Stimulated activated CD4-positive, alpha-beta T cell treated with anti-CD3 and anti-CD28 coated beads, Interleukin-4, amount 100 ng/mL, for 24 hours (primary cell): ENCODE measurements at places on chromosomes 2 and 18.

- no peak for DNase-seq
These were observed 28.2 kb upstream of the CYRIA start for GRCh38 chr2:16693854-16694253.

DNA sequence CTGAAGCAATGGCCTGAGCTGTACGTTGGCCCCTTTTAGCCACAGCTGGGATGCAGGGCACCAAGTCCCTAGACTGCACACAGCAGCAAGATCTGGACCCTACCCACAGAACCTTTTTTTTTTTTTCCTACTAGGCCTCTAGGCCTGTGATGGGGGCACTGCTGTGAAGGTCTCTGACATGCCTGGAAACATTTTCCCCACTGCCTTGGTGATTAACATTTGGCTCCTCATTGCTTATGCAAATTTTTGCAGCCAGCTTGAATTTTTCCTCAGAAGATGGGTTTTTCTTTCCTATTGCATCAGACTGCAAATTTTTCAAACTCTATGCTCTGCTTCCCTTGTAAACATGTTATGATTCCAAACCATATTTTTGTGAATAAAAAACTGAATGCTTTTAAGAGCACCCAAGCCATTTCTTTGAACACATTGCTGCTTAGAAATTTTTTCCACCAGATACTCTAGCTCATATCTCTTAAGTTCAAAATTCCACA is 33.5 kb downstream of the PDE1A start:
- DNase-seq = no peak

- no peak for DNase-seq
These were observed 164.8 kb downstream of the WDR7 start for GRCh38 chr18:56815926-56816325.

- DNase-seq = peak; percentile 18
These were observed 760 bp upstream of the CNOT11 start for GRCh38 chr2:101251844-101252407.

GRCh38 chr2:54836477-54836876 is 113.0 kb downstream of the EML6 start:
- no peak for DNase-seq

DNA sequence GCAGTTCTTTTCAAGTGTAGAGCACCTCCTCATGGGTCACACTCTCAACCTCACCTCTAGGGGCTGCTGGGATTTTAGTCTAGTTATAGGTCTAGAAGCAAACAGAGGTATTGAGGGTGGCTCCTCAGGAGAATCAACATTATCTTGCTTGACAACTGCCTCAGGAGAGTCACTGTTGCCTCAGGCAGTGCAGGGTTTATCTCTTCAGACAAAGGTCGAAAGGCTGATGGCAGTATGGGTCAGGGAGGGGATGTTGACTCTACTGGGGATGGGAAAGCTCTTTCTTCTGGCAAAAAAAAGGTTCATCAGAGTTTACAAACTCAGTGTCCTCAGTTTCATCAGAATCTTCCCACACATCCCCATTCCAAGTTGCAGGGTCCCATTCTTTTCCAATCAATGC is 24.0 kb downstream of the DTNA start:
- no peak for DNase-seq

DNA sequence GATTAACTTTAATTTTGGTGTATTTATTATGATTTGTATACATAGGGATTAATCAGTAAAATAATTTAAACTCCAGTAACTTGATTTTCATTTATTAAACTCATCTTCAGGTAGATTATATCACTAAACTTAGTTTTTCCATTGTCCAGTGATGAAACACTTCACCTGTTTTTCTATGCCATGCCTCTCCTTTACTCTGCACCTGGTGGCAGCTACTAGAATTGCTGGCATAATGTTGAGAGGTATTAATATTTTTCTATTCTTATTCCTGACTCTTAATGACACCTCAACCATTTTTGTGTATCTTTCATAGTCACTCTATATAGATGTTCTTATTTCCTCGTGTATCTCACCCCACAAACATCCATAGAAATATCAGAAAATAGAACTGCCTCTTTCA is 940.3 kb upstream of the CRIM1 start:
- DNase-seq = no peak
